Activated CD4-positive, CD25-positive, alpha-beta regulatory T cell (primary cell): ENCODE measurements at places on chromosomes 5 and 9.

DNA sequence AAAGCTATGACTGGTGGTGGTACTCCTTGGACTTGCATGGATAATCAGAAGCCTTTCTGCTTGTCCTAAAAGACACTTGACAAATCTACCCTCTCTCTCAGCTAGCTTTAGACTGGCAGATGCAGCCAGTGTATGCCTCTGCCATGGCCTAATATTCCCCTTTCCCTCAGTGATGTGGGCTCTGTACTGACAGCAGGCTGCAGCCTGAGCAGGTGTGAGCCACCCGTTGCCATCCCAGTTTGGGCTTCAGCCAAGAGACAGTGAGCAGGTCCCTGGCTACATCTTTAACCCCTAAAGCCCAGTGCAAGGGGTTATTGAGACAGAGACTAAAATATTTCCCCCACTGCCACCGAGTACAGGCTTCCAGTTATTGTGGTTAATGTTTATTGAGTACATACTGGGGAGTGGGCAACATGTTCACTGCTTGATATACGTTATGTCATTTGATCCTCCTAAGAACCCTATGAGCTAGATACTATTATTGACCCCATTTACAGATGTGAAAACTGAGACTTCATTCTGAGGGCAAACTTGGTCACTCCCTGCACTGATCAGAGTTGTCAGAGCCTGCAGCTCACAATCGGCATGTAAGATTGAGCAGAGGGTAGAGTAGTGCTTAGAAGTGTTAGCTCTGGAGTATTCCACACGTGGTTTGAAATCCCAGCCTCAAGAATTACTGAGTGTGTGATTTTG lies 254.2 kb downstream of the ARHGAP26 start:
- DNase-seq = no peak

DNA sequence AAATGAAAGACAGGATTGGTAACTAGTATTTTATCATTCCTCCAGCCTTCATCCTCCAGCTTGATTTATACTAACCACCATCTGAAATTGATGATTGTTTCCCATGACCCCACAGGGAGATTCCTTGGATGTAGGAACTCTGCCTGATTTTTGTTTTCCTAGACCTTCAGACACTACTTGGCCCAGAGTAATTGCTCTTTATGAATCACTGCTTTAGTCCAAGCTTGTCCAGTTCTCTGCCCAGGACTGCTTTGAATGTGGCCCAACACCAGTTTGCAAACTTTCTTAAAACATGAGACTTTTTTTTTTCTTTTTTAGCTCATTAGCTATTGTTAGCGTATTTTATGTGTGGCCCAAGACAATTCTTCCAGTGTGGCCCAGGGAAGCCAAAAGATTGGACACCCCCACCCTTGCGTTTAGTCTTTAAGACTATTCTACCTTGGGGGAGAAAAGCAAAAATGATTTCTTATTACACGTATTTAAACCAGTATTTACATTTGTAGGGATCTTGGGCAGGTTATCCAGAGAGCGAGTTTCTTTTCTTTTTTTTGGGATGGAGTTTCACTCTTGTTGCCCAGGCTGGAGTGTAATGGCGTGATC lies 18.4 kb downstream of the BASP1 start:
- no peak for DNase-seq

- DNase-seq = no peak
Observed at GRCh38 chr9:121115466-121115865, 40.7 kb downstream of the CNTRL start.

DNA sequence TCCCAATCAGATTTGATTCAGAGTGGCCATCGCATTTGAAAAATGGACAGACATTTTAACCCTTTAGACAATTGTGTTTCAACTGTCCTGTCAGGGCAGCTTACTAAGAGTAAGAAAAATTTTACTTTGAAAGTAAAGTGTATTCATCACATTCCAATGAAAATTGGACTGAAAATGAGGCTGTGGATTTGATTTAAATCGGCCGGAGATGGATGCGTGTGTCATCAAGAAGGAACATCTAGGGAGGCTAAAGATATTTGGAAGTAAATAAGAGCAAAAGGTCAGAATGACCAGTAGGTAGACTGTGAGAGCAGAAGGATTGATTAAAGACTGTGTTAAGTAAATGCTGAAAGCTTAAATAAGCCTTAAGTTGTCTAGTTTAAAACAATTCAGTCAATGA lies 1.5 kb downstream of the ZCCHC7 start:
- no peak for DNase-seq

DNA sequence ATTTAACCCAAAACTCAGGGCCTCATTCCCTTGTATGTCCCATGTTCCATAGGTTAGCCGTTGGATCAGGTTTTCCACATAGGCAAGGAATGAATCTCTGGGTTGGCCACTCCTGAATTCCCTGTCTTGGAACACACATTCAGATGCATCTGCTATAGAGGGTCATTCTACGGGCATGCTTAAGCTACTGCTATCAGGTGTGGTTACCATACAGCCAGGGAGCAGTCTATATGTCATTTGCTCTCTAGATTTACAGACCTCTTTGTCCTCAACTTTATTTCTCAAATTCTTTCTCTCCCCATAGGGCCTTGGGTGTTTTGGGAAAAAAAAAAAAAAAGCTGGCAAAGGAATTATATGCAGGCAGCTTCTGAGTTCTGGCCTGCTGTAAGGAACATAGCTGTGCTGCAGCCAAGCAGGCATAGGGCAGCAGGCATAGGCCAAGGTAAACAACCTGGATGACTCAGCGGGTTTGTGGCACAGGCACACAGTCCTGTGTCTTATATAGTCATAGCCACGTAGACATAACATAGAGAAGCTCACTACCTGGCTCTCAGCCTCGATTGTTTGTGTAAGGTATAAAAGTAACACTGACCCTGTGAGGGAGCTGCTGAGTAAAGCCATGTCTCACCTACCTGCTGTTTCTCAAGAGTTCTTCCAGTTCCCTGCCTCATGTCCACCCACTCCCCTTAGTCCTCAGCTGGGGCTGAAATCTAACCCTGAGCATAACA lies 141.5 kb downstream of the OSTF1 start:
- DNase-seq = no peak

DNA sequence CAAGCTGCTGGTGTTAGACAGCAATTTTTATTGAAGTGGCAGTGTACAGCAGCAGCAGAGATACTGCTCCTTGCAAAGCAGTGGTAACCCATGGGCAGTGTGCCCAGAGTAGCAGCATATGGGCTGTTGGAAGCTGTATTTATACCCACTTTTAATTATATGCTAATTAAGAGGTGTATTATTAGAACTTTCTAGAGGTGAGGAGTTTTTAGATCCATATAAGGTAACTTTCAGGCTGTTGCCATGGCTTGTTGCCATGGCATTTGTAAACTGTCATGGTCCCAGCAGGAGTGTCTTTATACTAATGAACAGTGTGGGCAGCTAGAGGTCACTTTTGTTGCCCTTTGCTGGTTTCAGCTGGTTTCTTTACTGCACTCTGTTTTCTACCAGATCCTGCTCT lies 3.7 kb upstream of the PJA2 start:
- DNase-seq = no peak
